ENCODE measurements at places on chromosomes 2 and 18.

DNA sequence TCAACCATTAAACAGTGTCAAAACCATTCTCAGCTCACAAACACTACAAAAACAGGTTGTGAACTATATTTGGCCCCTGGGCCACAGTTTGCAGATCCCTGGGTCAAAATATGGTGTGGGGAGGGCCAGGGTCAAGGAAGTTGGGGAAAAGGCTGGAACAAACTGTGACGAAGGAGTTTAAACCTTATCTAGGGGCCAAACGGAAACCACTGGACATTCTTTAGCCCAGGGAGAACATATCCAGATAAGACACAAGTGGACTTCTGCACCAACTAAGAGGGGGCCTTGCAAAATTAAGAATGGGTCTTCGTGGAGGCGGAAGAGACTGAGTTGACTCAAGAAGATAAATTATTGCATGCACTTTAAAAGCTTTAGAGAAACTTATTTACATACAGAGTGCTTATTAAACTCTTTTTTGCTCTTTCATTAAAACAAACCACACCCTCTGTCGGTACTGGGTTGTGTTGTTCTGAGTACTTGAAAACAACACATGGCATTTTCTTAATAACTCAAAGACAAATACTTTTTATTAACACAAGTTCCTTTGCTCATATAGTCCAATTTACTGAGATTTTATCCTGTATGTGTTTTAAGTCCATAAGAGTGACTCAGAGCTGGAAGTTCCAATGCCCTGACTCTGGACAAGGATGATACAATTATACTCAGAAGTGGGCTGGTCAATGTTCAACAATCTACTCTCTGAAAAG is 5.3 kb upstream of the ASAP2 start:
- DNase-seq: no peak

- DNase-seq: no peak
Observed at GRCh38 chr2:217120429-217120828, 260.6 kb upstream of the TNP1 start.

- no peak for DNase-seq
Observed at GRCh38 chr2:219983836-219984235, 356.4 kb downstream of the SLC4A3 start.

- DNase-seq: no peak
Observed at GRCh38 chr2:155442755-155443372, 744.4 kb downstream of the KCNJ3 start.

DNA sequence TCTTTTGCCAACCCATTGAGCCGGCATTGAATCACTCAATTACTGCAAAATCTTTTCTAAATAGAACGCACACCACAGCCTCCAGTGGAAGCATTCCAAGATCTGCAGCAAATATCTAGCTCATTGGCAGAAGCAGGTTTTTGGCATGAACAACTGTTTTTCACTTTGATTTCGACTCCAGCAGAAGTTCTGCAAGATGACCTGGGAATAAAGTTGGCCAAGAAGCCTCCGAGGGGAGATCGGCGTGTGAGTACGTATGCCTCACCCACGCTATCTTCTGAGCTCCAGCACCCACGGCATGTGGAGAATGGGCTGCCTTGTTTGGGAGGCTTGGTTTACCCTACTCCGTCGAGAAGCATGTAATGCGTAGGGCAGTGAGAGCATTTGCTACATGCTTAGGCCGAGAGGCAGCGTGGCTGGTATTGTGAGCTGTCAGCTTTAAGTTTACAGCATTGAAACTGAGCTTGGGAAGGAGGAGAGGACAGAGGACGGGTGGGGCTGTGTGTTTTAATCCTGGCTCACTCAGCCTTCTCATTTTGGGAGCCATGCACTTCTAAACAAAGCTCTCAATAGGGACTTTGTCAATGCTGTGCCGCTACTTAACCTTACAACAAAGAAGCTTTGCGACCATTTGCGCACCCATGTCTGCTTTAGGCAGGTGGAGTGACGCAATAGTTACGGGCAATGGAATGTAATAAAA is 10.5 kb downstream of the PCARE start:
- DNase-seq: no peak

DNA sequence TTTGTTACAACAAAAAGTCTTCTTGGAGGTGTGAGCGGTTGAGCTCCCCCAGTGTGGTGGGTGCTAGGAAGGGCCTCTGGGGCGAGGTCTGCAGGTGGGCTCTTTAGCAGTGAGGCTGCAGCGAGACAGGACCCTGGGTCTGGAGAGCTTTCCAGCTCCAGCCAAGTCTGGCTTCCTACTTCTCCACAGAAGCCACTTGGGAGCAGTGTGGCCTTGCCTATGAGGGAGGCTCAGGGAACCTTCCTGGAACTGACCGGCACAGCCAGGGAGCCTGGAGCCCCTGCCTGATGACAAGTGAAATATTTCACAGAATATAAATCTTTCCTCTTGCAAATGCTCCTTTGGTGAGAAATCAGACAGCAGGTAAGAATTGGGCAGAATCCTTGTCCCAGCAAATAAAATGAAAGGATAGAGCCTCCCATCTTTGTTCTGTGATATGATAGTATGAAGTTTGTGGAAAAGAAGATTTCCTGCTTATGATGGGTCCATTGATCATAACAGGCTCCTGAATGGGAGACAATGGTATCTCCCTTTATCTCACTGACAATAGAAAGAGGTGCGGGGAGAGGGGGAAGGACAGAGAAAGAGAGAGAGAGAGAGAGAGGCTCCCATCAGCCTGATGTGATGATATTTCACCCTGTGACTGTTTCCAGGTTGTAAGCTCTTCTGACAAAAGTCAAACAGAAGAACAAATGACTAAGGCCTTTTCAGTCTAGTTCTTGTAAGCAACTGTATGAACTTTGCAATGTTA is 289.8 kb upstream of the SPRED2 start:
- no peak for DNase-seq

DNA sequence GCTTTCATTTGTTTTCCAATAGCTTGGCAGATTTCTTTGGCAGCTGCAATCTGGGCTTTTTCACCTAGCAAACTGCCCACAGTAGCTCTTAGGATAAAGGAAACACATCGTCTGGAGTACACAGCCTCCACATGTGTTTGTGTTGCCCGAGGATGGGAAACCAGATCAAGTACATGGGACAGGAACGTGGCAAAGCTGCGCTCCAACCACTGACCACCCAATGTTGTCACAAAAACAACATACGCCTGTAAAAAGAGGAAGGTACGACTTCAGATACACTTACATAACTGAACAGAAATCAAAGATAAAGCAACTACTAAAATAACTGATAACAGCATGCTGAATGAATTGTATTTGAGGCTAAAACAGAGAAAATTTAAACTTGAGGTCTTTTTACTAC is 15.5 kb downstream of the HEATR5B start:
- DNase-seq: no peak

GRCh38 chr18:3508576-3509549 is 58.9 kb downstream of the TGIF1 start:
- DNase-seq: no peak

DNA sequence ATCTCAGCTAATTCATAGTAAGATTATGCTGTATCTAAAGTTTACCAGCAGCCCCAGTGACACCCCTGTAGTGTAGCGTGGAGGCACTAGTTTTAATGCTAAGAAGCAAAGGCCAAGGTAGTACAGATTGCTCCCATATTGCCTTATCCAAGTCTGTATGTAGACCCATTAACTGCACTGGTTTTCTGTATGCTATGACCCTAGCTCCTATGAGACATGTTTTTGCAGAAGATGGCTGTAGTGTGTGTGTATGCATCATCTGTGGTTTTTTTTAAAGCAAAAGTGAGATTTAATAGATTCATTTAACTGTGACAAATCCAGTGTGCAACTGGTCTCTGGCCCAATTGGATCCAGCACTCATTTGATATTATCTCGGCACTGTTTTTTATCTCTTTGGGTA is 86.5 kb downstream of the HAUS1 start:
- no peak for DNase-seq

DNA sequence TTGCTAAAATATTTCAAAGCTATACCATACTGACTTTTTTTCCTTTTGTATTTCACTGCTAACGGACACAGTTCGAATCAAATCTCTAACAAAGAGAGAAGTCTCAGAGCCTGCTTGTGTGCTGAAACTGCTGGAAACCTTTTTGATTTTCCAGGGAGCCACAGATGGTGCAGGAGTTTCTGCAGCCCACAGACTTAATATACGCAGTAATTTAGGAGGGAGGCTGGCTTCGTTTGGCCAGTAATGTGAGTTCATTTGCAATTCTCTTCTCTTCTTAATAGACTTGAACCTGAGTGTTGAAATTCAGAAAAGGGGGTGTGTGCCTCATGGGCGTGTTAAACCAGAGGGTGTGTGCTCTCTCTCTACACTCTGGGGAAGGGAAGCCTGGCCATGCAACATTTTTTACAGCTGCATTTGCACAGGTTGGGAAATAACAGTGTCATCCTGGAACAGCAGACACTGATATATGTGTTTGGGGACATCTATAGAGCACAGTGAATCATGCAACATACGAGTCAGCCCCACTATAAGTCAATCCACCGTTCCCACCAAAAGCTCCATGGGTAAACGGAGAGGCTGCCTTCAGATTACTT is 333.0 kb downstream of the CLIP4 start:
- DNase-seq: no peak

DNA sequence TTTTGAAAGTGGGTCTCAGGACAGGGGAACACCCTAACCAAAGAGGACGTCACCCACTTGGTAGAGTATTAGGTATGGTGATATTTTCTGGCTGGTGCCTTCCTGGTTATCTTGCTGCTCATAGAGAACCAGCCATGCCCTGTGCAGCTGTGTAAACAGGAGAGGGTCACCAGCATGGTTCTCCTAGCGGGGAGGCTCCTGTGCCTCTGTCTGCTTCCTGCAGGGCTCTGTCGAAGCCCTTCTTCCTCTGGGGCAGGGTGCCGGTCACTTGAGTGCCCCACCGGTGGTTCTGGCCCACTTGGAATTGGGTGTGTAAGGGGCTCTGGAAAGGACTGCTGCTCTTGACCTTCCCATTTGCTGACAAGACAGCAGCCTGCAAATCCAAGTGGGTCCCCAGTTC is 131.6 kb upstream of the MSH6 start:
- DNase-seq: no peak

DNA sequence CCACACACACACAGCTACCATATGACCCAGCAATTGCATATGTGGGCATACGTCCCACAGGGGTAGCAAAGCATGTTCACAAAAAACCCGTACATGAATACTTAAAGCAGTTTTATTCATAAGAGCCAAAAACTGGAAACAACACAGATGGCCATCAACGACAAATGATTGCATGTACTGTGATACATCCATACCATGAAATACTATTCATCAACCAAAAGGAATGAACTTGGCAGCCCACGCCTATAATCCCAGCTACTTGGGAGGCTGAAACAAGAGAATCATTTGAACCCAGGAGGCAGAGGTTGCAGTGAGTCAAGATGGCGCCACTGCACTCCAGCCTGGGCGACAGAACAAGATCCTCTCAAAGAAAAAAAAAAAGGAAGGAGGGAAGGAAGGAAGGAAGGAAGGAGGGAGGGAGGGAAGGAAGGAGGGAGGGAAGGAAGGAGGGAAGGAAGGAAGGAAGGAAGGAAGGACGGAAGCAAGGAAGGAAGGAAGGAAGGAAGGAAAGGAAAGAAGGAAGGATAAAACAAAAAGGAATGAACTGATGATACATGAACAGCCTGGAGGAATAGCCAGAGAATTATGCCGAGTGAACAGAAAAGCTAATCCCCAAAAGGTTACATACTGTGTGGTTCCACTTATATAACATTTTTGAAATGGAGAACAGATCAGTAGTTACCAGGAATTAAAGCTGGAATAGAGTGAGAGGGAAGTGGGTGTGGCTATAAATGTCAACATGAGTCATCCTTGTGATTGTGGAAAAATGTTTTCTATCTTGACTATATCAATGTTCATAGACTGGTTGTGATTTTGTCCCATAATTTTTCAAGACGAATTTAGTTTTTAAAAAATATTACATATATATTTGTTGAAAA is 19.6 kb upstream of the YPEL5 start:
- DNase-seq: no peak

GRCh38 chr2:15772086-15772595 is 168.2 kb upstream of the MYCN start:
- no peak for DNase-seq

- DNase-seq: no peak
Observed at GRCh38 chr2:66418381-66418780, 16.5 kb upstream of the MEIS1 start.
